ENCODE measurements at places on chromosomes 11 and 22. TPM values are rescaled to one million over a fixed set of nuclear protein-coding genes. Genes with fewer than 3 reads are reported as not detected.

NOX4 gene
- total RNA-seq = 5.8 TPM

DNA sequence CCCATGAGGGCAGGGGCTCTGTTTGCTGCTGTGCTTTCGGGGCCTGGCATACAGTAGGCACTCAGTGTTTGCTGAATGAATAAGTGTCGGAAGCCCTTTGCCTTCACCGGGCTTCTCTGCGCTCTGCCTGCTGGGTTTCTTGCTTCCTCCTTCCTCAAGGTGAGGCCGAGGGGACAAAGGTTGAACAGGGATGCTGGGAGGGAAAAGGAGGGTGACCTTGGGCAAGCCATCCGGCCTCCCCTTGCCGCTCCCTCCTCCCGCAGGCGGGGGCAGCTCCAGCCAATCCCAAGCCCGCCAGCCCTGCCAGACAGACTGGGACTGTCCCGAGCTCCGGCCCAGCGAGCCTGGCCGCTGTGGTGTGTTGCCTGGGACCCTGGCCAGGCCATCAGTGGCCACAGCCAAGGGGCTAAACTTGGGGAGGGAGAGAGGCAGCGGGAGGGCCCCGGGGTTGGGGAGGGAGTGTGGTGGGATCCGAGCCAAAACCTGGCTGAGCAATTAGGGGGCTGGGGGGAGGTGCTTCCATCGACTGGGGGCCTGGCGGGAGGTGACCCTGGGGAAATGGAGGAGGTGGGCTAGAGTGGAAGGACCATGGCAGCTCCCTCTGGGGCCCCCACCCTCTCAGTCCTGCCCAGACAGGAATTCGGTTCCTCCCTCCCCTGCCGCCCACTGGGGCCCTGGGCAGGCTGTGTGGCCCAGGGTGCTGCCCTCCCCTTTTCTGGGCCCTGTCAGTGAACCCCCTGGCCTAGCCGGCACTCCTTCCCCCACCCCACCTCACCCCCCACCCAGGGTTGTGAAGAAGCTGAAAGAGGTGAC, 3.4 kb upstream of the RCOR2 start:
- H3K4me3 ChIP-seq = no peak overlapping the region
- no peak for DNase-seq
- peaks cover 6% of the 10 kb centered on the region for H3K4me1 ChIP-seq
- peaks cover 9% of the 10 kb centered on the region for H3K27me3 ChIP-seq
- no peaks in the 10 kb centered on the region for H3K36me3 ChIP-seq

- no peaks in the 10 kb centered on the region for H3K27me3 ChIP-seq
- H3K27ac ChIP-seq = no peak overlapping the region
- no peak for DNase-seq
Observed at GRCh38 chr11:18067372-18067771, 21.3 kb upstream of the TPH1 start.

DNA sequence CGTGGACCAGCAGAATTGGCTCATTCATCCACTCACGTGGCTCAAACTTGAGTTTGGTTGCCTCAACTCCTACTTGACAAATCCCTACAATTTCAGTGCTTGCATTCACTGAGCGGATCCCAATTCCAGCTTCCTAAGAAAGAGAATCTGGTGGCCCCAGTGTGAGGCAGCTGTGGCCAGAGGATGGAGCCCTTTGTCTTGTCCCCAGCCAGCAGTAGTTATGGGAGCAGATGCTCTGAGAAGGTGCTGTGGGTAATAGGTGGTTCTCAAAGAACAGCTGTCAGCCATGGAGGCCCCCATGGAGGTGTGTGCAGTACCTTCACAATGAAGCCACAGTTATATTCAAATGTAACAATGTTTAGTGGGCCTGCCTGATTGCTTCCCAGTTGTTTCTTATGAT, 39.3 kb downstream of the KREMEN1 start:
- H3K27ac ChIP-seq = no peak overlapping the region
- peaks cover 16% of the 10 kb centered on the region for H3K4me1 ChIP-seq
- H3K4me3 ChIP-seq = no peak overlapping the region
- H3K27me3 ChIP-seq = peaks cover 21% of the 10 kb centered on the region
- no peaks in the 10 kb centered on the region for H3K36me3 ChIP-seq
- no peak for DNase-seq

DNA sequence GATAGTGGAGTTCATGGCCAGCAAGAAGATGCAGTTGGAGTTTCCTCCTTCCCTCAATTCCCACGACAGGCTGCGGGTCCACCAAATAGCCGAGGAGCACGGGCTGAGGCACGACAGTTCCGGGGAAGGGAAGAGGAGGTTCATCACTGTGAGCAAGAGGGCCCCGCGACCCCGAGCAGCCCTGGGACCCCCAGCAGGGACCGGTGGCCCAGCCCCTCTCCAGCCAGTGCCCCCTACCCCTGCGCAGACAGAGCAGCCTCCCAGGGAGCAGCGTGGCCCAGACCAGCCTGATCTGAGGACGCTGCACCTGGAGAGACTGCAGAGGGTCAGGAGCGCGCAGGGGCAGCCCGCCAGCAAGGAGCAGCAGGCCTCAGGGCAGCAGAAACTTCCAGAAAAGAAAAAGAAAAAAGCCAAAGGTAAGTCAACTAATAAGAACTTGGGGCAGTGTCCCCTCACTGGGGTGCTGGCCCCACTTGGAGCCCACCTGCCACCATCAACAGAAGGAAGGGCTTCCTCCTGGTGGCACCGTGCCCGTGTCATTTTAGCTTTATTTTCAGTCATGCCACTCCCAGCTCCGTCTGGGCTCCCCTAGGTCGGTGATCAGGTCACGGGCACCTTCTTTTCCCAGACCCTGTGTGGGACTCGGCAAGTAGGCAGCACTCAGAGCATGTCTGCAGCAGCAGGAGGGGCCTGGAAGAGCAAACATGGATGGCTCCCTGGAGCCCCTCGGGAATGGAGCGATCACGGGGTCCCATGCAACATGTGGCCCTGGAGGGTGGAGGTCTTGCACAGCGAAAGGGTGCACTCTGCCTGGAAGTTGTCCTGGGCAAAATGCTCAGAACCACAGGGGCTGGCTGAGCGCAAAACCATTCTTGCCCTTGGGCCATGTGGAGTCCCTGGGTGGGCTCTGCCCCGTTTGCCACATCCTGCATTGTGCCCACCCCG, 33.3 kb downstream of the IGHMBP2 start:
- no peak overlapping the region for H3K4me3 ChIP-seq
- H3K36me3 ChIP-seq = peaks cover 3% of the 10 kb centered on the region
- no peak overlapping the region for H3K27ac ChIP-seq
- H3K4me1 ChIP-seq = no peaks in the 10 kb centered on the region
- no peak for DNase-seq

- no peaks in the 10 kb centered on the region for H3K4me1 ChIP-seq
- no peak for DNase-seq
- no peak overlapping the region for H3K27ac ChIP-seq
- no peak overlapping the region for H3K4me3 ChIP-seq
Observed at GRCh38 chr11:85495918-85496317, 131.2 kb downstream of the DLG2 start.

DNA sequence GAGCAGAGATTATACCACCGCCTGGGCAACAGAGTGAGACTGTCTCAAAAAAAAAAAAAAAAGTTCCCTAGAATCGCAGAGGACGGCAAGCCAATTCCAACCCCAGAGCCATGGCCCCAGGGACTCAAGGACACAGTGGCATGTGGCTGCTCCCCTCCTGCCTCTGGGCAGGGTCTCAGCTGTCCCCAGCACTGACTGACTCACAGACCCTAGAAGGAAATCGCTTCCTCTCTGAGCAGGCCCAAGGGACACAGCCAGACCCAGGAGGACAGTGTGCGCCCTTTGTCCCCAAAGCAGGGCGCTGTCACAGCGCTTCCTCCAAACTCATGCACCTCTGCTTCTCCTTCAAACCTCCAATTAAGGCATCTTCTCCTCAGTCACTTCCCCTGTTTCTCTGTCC, 2.3 kb downstream of the PACSIN3 start:
- no peak overlapping the region for H3K27ac ChIP-seq
- H3K36me3 ChIP-seq = no peaks in the 10 kb centered on the region
- peaks cover 4% of the 10 kb centered on the region for H3K27me3 ChIP-seq

DNA sequence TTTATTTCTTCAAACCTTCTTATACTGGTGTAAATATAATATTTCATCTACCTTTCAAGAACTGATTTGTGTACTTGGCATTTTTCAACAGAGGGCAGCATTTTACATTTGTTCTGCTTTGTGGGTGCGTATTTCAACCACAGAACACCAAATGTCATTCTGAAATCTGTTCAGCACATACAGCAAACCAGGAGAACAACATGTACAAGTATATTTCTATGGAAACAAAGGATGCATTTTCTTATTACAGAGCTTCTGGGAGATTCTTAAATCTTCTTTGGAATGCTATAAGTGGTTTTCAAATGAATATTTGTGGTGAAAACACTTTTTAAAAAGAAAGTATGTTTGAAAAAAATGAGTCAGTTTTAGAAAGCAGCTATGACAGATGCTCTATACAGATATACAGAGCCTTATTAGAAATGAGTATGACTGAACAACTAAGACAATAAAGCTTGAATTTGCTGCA, 946.0 kb downstream of the FAM181B start:
- H3K36me3 ChIP-seq = 0 out of 2 replicates have a peak, but pooled peaks cover under 1% of the 10 kb centered on the region
- H3K4me3 ChIP-seq = no peak overlapping the region
- no peaks in the 10 kb centered on the region for H3K27me3 ChIP-seq
- DNase-seq = no peak
- no peaks in the 10 kb centered on the region for H3K4me1 ChIP-seq

- no peaks in the 10 kb centered on the region for H3K4me1 ChIP-seq
- no peaks in the 10 kb centered on the region for H3K36me3 ChIP-seq
- H3K4me3 ChIP-seq = no peak overlapping the region
- no peak for DNase-seq
- H3K27me3 ChIP-seq = peaks cover 2% of the 10 kb centered on the region
- H3K27ac ChIP-seq = no peak overlapping the region
Observed at GRCh38 chr11:58837707-58838388, 6.7 kb downstream of the GLYATL2 start.

DNA sequence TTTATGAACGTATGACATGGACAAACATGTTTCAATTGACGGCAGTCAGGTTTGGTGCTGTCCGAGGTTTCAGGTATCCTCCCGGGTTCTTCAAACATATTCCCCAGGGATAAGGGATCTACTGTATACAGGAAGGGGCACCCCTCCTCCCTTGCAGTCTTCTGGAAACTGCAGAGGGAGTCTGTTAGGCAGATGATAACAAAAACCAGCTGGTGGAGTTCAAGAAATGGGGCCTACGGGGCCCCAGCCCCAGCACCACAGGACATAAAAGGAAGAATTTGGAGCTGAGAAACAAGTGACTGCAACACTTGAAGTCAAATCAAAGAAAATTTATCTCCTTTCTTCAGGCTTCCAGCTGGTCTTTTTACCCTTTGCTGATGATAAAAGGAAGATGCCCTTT, 32.1 kb downstream of the SNU13 start:
- no peaks in the 10 kb centered on the region for H3K27me3 ChIP-seq
- no peak for DNase-seq
- peak overlapping the region; percentile 29 for H3K27ac ChIP-seq
- peaks cover 12% of the 10 kb centered on the region for H3K4me1 ChIP-seq
- H3K4me3 ChIP-seq = no peak overlapping the region

- H3K27ac ChIP-seq = no peak overlapping the region
- no peak overlapping the region for H3K4me3 ChIP-seq
- no peaks in the 10 kb centered on the region for H3K4me1 ChIP-seq
- no peaks in the 10 kb centered on the region for H3K36me3 ChIP-seq
Observed at GRCh38 chr22:32668254-32669094, 133.0 kb upstream of the TIMP3 start.
